Hepatocyte (in vitro differentiated cells): ENCODE measurements at places on chromosomes 16 and 17.
A peak's percentile ranks its signal among the peaks of the same experiment; 100 is the strongest.

GRCh38 chr17:82239926-82240505 lies 11.2 kb downstream of the SLC16A3 start:
- peaks cover 41% of the 10 kb centered on the region for H3K4me1 ChIP-seq
- no peaks in the 10 kb centered on the region for H3K36me3 ChIP-seq
- H3K4me3 ChIP-seq = no peak overlapping the region
- no peaks in the 10 kb centered on the region for H3K27me3 ChIP-seq

GRCh38 chr17:75504347-75505151 lies 10.8 kb downstream of the CASKIN2 start:
- peaks cover 3% of the 10 kb centered on the region for H3K4me1 ChIP-seq
- DNase-seq = peak; percentile 58
- no peak overlapping the region for H3K27ac ChIP-seq

DNA sequence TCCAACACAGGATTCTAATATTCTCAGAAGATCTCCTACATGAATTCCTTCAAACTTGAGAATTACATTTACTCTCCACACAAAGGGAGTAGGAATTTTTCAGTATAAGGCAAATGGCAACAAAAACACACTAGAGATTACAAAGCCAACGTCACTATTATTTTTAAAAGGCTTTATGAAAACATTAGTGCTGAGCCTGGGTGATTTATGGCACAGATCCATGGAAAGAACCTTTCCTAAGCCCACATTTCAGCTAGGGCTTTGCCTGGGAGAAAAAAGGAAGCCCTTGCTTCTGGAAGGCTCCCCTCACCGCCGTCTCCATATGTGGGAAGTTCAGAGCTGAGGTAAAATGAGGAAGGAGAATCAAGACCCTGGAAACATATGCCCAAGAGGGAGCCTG lies 499.4 kb upstream of the HSBP1 start:
- no peak overlapping the region for H3K27ac ChIP-seq
- H3K27me3 ChIP-seq = peaks cover 13% of the 10 kb centered on the region
- no peak overlapping the region for H3K4me3 ChIP-seq
- no peaks in the 10 kb centered on the region for H3K4me1 ChIP-seq
- no peak for DNase-seq

- H3K27me3 ChIP-seq = no peaks in the 10 kb centered on the region
- no peak overlapping the region for H3K27ac ChIP-seq
- H3K36me3 ChIP-seq = no peaks in the 10 kb centered on the region
- no peaks in the 10 kb centered on the region for H3K4me1 ChIP-seq
- no peak overlapping the region for H3K4me3 ChIP-seq
Measured at GRCh38 chr17:34391241-34391640, 28.2 kb upstream of the CCL1 start.

DNA sequence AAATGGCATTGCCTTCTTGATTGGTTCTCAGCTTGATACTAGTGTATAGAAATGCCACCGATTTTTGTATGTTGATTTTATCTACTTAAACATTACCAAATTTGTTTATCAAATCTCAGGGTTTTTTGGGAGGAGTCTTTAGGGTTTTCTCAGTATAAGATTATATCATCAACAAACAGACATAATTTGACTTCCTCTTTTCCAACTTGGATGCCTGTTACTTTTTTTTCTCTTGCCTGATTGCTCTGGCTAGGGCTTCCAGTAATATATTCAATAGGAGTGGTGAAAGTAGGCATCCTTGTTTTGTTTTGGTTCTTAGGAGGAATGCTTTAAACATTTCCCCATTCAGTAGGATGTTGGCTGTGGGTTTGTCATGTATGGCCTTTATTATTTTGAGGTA lies 29.1 kb downstream of the EFCAB13 start:
- no peaks in the 10 kb centered on the region for H3K27me3 ChIP-seq
- no peaks in the 10 kb centered on the region for H3K36me3 ChIP-seq
- no peak overlapping the region for H3K27ac ChIP-seq
- DNase-seq = no peak
- no peak overlapping the region for H3K4me3 ChIP-seq

- no peak for DNase-seq
- H3K27me3 ChIP-seq = no peaks in the 10 kb centered on the region
- no peak overlapping the region for H3K27ac ChIP-seq
- H3K4me3 ChIP-seq = no peak overlapping the region
- no peaks in the 10 kb centered on the region for H3K36me3 ChIP-seq
Measured at GRCh38 chr17:48392857-48393256, 37.2 kb downstream of the SKAP1 start.

DNA sequence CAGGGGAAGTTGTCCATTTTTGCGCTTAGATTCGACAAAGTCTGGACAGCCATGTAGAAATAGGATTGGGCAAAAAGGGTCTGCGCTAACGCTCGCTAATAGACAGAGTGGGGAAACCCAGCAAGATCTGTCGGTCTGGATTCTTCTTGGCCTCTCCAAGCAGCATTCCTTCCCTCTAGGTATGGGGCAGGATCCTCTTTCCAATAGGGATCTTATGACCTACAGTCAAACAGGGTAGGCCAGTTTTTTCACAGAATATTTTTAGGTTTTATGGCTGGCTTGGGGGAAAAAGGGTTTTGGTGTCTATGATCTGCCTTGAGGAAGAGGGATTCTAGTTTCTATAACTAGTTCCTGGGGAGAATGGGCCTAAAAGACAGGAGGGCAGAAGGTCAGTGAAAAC lies 26.0 kb upstream of the GPT2 start:
- H3K27me3 ChIP-seq = no peaks in the 10 kb centered on the region
- H3K36me3 ChIP-seq = no peaks in the 10 kb centered on the region
- no peak for DNase-seq
- H3K27ac ChIP-seq = no peak overlapping the region

- H3K36me3 ChIP-seq = no peaks in the 10 kb centered on the region
- peak; percentile 57 for DNase-seq
- H3K4me1 ChIP-seq = peaks cover 11% of the 10 kb centered on the region
- H3K27me3 ChIP-seq = no peaks in the 10 kb centered on the region
- H3K27ac ChIP-seq = peak overlapping the region; percentile 93
Measured at GRCh38 chr17:58352596-58353388, 791 bp upstream of the SUPT4H1 start.
